Central memory CD8-positive, alpha-beta T cell (primary cell): ENCODE measurements at places on chromosomes 12 and 14.

DNA sequence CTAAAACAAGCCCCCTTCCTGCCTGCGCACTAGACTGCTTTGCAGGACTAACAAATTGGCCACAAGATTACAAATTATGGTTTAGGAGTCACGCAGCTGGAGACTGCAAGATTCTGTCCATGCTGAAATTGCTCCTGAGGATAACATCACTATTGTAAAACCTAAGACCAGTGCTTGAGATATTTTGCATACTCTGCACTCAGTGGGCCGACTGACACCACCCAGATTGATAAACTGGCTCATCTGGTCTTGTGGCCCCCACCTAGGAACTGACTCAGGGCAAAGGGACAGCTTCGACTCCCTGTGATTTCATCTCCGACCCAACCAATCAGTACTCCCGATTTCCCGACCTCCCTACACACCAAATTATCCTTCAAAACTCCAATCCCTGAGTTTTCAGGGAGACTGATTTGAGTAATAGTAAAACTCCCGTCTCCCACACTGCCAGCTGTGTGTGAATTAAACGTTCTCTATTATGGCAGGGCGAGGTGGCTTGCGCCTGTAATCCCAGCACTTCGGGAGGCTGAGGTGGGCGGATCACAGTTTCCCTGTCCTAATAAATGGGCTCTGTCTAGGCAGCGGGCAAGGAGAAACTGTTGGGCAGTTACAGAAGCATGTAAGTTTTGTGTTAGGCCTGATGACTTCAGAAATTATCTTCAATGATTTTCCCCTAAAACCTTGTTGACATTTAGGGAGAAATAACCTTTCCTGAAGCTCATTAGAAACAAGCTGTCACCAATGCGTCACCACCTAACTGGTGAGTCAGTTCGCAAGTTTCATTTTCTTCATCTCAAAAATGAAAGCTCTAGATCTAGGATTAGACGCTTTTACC, 5.3 kb upstream of the UBC start:
- DNase-seq: no peak

GRCh38 chr12:29547151-29547632, 49.7 kb upstream of the OVCH1 start:
- no peak for DNase-seq

DNA sequence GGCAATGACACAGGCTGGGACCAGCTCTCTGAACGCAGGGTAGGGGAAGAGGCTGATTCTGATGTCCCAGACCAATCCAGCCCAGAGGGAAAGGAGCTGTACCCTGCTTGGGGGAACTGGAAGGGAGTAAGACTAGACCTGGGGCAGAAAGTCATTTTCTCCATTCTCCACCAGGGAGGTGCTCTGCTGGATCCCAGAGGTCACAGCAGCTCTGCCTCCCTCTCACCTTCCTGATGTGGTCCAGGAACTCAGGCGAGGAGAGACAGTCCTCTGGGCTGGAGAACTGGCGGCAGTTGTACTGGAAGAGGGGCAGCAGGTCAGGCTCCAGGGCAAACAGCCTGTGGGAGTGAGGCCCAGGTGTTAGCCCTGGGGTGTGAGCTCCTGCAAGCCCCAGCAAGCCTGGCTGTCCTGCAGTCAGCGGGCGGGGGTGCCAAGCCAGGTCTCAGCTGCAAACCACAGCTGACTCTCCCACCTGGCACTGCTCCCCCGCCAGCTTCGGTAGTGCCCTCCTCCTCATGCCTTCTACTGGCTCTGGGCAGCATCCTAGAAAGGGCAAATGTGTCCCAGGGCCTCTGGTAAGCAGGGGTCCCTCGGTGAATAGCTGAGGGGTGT, 1.9 kb downstream of the NGB start:
- no peak for DNase-seq

DNA sequence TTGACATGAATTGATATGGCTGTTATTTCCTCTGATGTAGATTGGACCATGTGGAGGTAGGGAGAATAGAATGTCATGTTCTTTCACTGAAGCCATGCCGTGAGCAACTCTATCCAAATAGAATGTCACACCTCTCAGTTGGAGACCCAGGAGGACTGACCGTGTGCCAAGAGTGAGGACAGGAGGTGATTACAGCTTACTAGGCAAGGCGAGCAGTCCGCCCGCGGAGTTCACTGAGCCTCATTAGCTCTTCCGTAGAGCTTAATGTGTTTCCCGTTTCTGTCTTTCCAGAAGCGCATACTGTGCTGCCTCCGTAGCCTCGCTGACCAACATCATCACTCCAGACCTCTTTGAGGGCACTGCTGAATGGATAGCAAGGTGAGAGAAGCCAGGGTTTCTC, 45.6 kb downstream of the FNTB start:
- DNase-seq: no peak

GRCh38 chr12:131444220-131445164, 266.4 kb upstream of the SFSWAP start:
- DNase-seq: no peak

DNA sequence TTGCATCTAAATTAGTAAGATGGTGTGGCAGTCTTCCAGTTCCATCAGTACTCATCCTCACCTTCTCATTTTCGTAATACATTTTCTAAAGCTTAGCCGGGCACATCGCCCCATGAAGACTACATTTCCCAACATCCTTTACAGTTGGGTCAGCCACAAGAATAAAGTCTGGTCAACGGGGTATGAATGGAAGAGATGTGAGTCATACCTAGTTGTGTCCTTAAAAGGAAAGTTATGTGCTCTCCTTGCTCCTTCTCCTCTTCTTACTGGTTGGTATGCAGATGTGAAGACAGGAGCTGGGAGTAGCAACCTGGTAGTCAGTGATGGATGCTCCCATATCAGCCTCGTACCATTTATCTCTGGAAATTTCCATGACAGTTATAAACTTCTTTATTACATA, 35.9 kb upstream of the EGLN3 start:
- DNase-seq: no peak

DNA sequence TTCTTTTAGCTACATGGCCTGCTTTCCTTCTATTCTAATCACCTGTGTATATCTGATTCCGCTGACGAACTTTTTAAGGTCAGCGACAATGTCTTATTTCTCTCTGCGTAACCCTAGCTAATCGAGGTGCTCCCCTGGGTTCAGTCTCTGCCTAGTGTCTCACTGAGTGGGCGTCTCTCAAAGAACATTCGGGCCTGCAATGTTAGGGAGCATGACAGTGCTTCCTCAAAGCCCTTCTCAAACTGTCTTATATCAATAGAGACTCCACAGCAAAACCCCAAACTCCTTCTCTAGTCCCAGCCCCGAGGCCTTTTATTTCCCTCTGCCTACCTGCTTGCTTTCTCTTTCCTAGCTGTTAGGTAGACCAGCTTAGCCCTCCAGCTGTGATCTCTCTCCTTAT, 13.7 kb upstream of the RPS6KL1 start:
- DNase-seq: no peak

GRCh38 chr12:103955811-103956508, 9.7 kb upstream of the TDG start:
- DNase-seq: no peak

- no peak for DNase-seq
Observed at GRCh38 chr12:116150452-116150851, 127.0 kb downstream of the MED13L start.

DNA sequence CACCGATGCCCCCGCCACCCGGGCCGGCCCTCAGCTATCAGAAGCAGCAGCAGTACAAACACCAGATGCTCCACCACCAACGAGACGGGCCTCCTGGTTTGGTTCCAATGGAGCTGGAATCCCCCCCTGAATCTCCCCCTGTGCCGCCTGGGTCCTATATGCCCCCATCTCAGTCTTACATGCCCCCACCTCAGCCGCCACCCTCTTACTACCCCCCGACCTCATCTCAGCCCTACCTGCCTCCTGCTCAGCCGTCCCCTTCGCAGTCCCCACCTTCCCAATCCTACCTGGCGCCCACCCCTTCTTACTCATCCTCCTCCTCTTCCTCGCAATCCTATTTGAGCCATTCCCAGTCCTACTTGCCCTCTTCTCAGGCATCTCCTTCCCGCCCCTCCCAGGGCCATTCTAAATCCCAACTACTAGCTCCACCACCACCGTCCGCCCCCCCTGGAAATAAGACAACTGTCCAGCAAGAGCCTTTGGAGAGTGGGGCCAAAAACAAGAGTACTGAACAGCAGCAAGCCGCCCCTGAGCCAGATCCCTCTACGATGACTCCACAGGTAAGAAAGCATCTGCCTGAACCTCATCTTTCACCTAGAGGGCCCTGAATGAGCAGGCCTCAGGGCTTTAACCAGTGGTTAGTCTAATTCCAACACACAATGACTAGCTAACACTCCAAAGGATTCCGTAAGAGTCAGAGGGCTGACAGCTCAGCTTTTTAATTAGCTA, 851 bp downstream of the YLPM1 start:
- DNase-seq: peak; percentile 10

DNA sequence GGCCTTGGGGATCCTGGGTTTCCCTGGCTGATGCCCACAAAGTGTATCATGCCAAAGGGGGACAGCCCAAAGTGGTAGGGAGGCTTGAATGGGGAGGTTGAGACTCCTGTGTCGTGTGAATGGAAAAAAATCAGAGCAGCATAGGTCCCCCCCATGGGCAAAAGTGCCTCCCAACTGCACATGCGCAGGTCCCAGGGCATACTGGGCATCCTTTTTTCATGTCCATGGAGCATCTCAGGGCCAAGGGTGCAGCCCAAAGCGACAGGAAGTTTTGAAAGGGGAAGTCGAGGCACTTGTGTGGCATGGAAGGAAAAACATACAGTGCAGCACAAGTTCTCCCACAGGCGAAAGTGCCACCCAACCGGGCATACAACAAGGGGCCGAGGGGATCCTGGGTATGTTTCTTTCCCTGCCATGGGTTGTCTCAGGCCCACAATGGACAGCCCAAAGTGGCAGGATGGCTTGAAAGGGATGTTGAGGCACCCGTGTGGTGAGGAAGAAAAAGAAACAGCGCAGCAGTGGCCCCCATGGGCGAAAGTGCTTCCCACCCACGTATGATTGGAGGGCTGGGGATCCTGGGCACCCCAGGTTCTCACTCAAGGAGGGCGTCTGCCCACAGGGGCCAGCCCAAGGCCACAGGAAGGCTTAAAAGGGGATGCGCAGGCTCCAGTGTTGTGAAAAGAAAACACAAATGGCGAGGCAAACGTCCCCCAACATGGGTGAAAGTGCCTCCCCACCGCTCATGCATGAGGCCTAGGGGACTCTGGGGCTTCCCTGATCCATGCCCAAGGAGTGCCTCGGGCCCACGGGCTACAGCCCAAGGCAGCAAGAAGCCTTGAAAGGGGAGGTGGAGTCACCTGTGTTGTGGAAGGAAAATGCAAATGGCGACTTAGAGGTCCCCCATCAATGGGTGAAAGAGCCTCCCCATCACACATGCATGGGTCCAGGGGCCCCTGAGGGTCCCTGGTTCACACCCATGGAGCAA, 573.7 kb downstream of the ALG10 start:
- no peak for DNase-seq

- no peak for DNase-seq
Observed at GRCh38 chr12:118017926-118018325, 1.4 kb downstream of the RFC5 start.
